ENCODE measurements at places on chromosomes 3 and 15.

DNA sequence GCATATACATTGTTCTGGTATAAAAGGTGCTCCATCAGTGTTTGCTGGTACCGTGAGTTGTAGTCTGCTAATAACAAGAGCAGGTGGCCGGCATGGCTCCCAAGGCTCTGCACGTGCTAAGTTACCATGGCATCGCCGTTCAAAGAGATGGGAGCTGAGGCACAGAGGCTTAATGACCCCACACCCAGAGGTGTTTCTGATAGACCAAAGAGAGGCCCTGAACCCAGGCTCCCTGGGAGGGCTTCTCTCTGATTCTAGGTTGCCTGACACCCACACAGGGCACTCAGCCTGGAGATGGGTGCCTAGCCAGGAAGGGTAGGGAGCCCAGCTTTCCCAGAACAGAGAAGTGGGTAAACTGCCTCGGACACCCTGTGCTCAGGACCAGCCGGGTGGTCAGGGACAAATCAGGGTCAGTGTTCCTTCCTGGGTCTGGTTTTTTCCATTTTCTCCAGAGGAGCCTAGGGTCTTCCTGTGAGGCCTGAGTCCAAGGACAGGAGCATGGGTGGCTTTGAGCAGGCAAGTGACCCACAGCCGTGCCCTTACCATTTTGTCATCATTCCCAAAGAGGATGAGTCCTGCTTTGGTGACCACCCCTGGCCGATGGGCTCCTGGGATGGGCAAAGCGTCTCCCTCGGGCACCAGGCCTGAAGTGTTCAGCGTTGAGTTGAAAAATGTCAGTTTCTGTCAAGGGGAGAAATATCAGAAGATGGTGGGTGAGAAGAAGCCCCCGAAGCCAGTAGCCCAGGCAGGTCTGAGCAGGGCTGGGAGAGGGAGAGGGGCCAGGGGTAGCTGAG lies 27.3 kb downstream of the ALDH1L1 start:
- DNase-seq: no peak

DNA sequence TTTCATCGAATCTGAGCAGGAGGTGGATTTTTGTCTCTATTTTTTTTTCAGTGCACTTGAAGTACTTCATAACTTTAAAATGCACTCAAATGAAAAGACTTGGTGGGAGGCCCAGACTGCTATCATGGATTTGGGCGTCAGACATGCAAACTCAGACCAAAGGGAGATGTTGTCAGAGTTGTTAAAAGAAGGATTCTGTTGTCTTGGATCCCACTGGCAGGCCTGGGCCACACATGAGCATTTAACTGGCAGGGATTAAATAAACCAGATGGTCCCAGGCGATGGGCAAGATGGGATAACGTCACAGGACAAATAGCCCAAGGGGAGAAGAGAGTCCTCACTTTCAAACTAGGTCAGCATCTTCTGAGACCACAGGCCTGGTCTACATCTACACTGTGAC lies 15.4 kb downstream of the RTP1 start:
- no peak for DNase-seq

DNA sequence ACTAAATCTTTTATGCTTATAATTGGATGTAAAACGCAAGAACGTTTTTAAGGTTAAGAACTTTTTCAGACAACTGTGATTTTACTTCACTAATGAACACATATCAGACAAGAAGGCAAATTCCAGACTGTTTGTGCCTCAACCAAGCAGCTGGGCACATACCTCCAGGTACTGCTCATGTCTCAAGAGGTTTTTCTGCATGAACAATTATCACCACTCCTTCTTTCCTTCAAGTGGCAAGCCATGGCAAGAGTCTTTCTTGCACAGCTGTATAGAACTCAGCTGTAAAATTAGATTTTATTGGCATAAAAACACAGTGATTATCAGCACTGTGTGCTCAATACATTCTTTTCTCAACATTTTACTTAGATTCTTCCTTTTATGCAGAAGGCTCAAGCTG lies 64.3 kb downstream of the FNDC3B start:
- DNase-seq: no peak

GRCh38 chr3:45010811-45011333 lies 15.2 kb upstream of the CLEC3B start:
- DNase-seq: no peak

GRCh38 chr15:100245855-100246254 lies 95.9 kb downstream of the ADAMTS17 start:
- DNase-seq: no peak

All from stimulated activated CD4-positive, alpha-beta T cell treated with anti-CD3 and anti-CD28 coated beads, Interleukin-4, amount 100 ng/mL, for 24 hours (primary cell).